ENCODE measurements at places on chromosomes 2 and 18.

GRCh38 chr18:23504720-23505119 is 1.4 kb downstream of the RMC1 start:
- peak; percentile 21 for DNase-seq

- no peak for DNase-seq
These were observed 5.8 kb upstream of the ARID5A start for GRCh38 chr2:96530474-96531357.

DNA sequence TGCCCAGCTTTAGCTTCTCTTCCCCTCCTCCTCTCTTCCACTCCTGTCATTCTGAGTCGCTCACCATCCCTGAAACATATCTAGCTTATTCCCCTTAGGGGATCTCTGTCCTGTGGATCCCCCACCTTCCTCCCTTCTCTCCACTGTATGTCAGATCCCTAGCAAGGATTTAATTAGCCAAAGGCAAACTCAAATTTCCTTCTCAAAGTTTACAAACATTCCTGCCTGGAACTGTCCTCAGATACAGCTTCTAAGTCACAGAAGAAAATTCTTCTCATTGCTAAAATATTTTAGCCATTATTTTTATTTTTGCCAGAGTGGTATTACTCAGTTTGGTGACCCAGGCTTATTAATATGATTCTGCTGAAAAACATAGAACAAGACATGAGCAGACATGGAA is 315.3 kb downstream of the CYP26B1 start:
- no peak for DNase-seq

- no peak for DNase-seq
These were observed 831.7 kb downstream of the RNF144A start for GRCh38 chr2:7748717-7749415.

- DNase-seq, result no peak
These were observed 34.6 kb upstream of the RAB1A start for GRCh38 chr2:65164426-65164891.

DNA sequence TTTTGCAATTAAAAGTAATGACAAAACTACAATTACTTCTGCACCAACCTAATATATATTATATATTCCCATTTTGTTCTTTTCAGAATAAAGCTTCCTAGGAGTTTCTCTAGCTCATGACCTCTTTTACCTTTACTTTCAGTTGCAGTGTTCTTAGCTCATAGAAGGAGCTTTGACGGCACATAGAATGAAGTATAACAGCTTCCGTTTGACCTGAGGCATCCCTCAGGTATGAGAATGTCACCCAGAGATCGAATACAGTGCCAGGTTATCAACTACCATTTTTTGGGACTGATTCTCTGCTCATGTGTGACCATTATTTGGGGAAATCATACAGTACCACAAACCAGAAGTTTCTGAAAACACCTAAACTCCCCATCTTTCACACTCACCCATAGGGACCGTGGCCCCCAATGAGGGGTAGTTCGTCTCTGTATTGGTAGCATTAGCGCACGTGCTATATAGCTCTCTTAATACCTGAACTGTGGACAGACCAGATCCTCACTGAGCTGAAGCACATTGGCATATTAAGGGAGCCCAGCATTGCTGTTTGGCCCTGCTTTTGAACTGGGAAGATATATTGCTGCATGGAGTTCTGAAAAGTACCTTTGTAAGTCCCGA is 123.0 kb downstream of the SPTBN1 start:
- no peak for DNase-seq

GRCh38 chr18:37188016-37188791 is 359.3 kb downstream of the KIAA1328 start:
- no peak for DNase-seq

DNA sequence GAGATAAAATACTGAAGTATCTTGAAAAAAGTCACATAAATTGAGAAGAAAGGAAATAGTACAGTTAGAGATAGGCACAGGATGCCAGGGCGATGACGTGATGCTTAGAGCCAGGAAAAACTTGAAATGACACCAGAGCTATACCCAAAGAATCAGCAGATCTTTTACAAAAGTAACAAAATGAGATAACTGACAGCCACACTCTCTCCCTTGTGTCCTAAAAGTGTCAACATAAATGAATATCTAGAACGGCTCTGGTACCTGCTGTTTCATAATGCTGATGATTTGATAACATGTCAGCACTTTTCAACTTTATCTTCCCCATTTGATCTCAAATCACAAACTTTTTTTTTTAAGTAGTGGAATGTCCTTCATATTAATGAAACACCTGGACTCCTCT is 45.6 kb upstream of the ZC3H15 start:
- DNase-seq, result no peak

DNA sequence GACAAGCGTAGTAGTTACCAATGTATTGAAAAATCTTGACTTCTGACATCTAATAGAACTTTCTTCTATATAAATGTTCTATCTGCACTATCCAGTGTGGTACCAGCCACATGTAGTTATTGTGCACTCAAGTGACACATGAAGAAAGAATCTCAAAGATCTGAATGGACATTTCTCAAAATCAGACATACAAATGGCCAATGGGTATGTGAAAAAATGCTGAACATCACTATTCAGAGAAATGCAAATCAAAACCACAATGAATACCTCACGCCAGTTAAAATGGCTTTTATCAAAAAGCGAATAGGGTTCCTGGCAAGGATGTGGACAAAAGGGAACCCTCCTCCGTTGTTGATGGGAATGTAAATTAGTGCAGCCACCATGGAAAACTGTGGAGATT is 37.5 kb upstream of the SMCHD1 start:
- no peak for DNase-seq

DNA sequence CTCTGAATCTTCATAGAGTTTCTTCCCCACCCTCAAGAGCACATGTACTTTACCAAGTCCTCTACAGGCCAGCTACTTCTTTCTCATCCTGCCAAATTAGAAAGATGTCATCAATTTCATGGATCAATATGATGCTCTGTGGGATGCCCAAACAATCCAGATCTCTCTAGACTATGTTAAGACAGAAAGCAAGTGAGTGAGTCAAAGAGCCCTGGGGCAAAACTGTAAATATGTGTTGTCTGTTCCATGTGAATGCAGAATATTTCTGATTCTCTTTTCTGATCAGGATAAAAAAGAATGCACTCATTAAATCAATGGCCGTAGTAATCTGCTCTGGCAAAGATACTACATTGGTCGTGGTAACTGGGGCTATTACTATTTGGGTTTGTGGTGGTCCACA is 53.1 kb upstream of the ROCK2 start:
- DNase-seq, result no peak

DNA sequence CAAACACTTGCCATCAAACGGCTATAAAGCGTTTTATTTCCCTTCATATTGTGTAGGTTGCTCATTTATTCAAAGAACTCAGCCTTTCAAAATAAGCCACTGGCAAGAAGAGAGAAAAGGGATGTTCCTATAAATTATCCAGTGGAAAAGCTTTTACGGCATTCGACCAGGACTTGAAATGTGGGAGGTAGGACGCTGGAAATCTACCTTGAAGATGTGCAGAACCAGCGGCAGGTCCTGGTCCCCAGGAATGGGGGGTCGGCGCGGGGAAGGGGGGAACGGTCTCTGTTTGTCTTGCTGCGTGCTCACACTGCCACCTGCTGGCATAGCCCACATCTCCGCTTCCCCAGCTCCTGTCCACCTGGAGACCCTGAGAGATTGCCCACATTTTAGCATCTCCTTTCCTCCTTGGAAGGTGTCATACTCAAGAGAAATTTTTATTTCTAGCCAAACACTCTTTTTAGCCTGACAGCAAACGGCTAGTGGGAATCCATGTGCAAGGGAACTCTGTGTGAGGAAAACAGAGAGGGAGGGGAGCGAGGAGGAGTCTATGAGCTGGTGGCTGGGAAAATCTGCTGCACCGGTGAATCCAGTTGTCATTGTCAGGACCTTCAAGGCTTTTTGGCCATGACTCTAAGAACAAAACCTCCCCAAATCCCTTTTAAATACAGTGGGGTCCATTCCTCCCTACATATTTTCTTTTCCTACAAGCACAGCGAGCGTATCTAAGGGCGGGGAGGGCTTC is 349.0 kb upstream of the PKDCC start:
- no peak for DNase-seq

- no peak for DNase-seq
These were observed 278.8 kb downstream of the RND3 start for GRCh38 chr2:150208689-150209088.

GRCh38 chr18:59052965-59053820 is 86.5 kb upstream of the SEC11C start:
- DNase-seq, result no peak

DNA sequence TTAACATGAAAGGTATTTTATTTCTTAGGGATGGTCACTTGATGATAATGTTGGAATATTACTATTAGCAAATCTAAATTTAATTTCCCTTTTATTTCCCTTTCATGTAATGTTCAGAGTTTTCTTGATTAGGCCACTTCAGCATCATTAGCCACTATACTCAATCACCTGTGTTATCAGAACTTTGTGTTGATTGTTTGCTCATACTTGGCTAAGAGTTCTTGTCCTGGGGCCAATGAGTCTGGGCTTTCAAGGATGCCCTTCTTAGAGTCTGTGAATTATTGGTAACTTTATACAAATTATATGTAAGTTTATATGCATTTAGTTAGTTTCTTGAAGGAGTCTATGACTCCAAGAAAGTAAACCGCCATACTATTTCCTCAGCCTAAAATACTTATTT is 408.0 kb upstream of the DDX18 start:
- DNase-seq, result no peak

GRCh38 chr18:56038171-56039030 is 450.4 kb upstream of the TCF4 start:
- no peak for DNase-seq

DNA sequence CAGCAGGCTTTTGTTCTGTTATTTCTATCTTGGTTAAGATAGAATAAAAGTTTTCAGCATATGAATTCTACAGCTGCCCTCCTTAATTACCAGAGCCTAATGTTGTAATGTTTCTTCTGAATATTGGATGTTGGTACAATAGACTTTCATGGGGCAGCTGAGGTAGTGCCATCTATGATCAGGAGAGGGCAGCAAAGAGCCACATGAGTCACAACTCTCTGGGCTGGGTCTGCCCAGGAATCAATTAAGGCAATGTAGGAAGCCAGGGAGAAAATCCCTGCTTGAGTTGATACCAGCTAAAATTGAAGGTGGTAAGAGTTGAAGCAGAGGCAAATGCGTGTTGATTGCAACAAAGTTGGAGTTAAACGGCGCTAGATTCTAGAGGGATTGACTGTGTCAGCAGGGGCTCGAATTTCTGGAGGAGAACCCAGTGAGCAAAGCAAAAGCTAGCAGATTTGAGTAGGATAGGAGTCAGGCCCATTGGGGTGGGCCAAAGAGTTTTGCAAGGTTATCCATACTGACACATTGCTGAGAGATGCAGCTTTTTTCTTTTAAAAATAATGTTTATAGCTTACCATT is 10.6 kb upstream of the MC5R start:
- DNase-seq, result peak; percentile 57

DNA sequence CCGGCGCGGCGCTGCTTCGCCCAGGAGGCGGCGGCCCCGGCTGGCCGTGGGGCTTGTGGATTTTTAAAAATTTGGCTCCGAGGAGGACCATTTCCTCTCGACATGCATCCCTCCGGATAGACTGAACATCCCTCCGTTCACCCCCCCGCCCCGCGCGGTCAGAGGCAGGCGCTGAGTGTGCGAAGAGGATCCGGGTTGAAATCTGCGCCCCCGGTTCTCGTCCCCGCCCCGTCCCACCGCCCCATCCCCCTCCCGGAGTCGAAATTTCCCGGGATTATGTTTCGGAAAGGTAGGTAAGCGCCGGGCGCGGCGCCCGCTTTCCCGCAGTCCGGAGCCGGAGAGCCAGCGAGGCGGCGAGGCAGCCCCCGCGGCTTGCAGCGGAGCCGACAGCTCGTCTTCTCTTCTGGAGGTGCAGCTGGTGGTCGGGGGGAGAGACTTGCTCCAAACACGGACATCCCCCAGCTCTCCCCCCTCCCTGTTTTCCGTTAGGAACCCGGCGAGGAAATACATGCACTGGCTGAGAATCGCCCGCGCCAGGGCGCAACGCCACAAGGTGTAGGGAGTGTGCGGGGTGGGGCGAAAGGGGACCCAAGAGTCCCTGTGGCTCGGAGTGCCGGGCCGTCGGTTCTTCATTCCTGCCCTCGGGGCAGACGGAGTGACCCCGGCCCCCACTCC is at the start of gene PRKCE:
TSS of gene PRKCE (plus strand) at position 261 of the 675 bp plus-strand sequence.
- DNase-seq, result peak; percentile 45

- DNase-seq, result peak; percentile 58
These were observed 182.3 kb downstream of the INO80D start for GRCh38 chr2:205903549-205904129.

DNA sequence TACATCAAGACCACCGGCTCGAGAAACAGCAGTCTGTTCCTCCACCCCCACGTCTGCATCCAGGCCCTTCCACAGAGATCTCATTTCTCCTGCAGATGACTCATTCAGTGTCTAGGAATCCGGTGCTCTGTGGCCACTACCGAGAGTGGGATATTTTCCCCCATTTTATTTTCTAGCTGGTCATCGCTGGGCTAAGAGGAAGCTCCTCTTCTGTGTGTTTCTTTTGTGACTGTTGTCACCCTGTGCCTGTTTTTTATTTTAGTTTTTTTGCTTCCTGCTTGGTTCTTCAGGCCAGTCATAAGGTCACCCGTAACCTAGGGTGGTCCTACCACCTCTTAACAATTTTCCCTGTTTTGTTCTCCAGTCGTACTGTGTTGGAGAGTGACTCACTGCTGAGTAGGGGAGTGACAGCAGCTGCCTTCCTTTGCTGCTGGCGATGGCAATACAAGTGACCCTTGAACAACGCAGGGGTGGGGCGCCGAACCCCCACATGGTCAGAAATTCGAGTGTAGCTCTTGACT is 6.7 kb downstream of the RAMP1 start:
- DNase-seq, result no peak

DNA sequence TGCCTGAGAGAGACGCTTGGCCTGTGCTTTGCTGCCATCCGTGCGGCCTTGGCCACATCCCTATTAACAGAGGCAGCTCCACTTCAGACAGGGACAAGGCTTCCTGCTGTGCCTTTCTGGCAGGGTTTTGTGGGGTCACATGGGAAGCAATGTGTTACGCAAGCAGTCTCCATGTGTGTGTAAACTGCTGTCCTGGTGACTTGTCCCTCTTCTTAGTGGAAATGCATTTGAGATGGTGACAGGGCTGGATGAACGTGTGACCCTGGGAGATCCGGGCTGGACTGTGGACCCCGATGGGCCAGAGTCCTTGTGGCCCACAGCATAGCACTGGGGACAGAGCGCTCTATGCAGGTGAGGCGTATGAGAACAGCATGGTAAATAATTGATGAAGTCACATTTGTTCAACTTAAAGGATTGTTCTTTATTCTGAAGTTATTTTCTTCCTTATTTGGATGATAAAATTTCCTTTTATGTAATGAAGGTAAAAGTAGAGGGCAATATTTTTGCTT is 23.2 kb downstream of the ASB1 start:
- DNase-seq, result no peak

DNA sequence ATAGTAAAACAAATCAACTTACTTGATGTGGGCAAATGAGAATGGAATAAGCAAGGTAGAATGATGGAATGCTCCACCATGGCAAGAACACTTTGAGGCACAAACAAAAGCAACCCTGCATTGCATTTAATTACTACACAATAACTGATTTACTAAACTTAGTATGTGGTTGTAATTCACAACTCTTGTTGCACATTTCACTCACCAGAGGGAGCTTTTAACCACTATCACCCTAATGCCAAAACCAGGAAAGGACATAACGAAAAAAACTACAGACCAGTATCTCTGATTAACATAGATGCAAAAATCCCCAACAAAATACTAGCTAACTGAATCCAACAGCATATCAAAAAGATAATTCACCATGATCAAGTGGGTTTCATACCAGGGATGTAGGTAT is 659.8 kb downstream of the CPS1 start:
- peak; percentile 41 for DNase-seq

GRCh38 chr18:9858642-9859041 is 27.1 kb upstream of the TXNDC2 start:
- DNase-seq, result no peak

GRCh38 chr2:147109291-147109690 is 735.5 kb upstream of the ACVR2A start:
- no peak for DNase-seq

All from MM.1S (cell line).